Stimulated activated CD8-positive, alpha-beta memory T cell treated with anti-CD3 and anti-CD28 coated beads, Interleukin-7, amount 100 ng/mL, for 24 hours (primary cell): ENCODE measurements at places on chromosomes 7 and 10.

- DNase-seq, result no peak
Measured at GRCh38 chr7:43217055-43217454, 104.6 kb downstream of the HECW1 start.

- no peak for DNase-seq
Measured at GRCh38 chr7:121006711-121007315, 18.3 kb downstream of the CPED1 start.

GRCh38 chr7:19317461-19317860 lies 172.2 kb upstream of the FERD3L start:
- no peak for DNase-seq

- DNase-seq, result no peak
Measured at GRCh38 chr10:131574707-131575430, 263.3 kb upstream of the TCERG1L start.

DNA sequence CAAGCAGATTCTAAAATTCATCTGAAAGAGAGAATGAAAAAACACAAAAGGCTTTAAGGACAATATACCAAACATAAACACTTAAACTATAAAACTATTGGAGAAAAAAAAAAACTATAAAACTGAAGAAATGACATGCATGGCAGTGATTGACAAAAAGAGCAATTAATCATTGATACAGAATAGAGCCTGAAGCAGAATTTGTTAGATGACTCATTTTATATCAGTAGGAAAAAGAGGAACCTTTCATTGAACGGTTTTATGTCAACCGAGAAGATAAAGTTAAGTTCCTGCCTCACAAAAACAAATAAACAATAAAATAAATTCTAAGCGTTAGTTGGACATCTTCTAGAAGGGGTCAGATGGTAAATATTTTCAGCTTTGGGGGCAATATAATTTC lies 23.3 kb downstream of the NPY start:
- DNase-seq, result no peak

- DNase-seq, result no peak
Measured at GRCh38 chr7:157194948-157195347, 56.2 kb downstream of the UBE3C start.

DNA sequence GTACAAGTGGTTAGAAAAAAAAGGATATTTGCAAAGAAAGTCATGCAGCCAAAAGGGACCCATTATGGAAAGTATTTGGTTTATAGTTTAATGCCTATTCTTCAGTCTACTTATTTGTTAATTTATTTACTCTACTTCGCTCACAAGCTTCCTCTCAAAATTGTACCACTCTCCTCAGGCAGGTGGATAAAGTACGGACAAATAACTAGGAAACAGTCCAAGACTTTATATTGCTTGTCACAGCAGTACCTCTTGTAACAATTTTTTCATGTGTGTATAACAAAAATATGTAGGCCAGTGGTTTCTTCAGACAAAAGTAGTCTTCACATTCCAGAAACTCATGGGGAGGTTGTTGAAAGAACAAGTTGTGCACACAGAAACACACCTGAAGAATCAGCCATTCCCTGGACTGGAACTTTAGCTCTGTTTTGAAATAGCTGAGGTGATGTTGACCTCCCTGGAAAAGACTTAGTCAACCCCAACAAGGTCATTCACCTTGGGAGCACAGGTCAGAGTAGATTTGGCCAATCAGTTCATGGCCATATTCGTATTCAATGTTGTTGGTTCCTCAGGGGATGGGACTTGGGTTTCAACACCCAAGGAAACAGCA lies 73.4 kb downstream of the TES start:
- no peak for DNase-seq

- no peak for DNase-seq
Measured at GRCh38 chr10:90450797-90451196, 407.0 kb downstream of the HTR7 start.

DNA sequence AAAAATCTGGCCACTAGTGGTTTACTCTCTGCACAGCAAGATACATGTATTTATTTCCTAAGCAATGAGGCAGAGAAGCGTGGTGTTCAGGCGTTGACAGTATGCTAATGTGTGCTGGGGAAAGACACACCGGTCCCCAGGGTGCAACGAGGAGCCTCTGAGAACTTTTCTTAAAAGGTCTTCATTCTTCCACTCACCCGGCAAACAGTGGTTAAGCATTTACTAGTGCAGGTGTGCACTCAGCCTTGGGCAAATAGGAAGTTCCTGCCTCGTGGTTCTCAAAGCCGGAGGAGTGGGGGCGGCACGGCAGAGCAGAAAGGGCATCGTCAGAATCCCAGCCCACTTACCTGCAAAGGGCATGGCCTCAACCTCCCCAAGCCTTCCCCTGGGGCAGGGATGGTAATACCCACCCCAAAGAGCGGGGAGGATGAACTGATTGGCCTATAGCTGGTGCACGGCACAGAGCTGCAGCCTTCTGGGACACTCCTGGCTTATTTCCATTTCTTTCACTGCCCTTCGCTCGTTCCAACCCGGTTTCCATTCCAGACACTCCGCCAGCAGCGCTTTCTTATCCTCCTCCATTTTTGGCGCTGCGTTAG lies 184.3 kb upstream of the CTBP2 start:
- DNase-seq, result no peak
